ENCODE measurements at places on chromosomes 11 and 22.

- no peak for DNase-seq
Observed at GRCh38 chr11:36214976-36215692, 74.1 kb downstream of the COMMD9 start.

- DNase-seq = peak; percentile 30
Observed at GRCh38 chr22:25334162-25334490, 114.7 kb downstream of the CRYBB2 start.

GRCh38 chr11:80843266-80843974 lies 1402.6 kb upstream of the TENM4 start:
- no peak for DNase-seq

GRCh38 chr11:119121811-119122124 lies 388 bp downstream of the HINFP start:
- no peak for DNase-seq

- no peak for DNase-seq
Observed at GRCh38 chr11:95652002-95652472, 137.5 kb downstream of the FAM76B start.

- no peak for DNase-seq
Observed at GRCh38 chr22:31162015-31162765, 2.2 kb downstream of the RNF185 start.

DNA sequence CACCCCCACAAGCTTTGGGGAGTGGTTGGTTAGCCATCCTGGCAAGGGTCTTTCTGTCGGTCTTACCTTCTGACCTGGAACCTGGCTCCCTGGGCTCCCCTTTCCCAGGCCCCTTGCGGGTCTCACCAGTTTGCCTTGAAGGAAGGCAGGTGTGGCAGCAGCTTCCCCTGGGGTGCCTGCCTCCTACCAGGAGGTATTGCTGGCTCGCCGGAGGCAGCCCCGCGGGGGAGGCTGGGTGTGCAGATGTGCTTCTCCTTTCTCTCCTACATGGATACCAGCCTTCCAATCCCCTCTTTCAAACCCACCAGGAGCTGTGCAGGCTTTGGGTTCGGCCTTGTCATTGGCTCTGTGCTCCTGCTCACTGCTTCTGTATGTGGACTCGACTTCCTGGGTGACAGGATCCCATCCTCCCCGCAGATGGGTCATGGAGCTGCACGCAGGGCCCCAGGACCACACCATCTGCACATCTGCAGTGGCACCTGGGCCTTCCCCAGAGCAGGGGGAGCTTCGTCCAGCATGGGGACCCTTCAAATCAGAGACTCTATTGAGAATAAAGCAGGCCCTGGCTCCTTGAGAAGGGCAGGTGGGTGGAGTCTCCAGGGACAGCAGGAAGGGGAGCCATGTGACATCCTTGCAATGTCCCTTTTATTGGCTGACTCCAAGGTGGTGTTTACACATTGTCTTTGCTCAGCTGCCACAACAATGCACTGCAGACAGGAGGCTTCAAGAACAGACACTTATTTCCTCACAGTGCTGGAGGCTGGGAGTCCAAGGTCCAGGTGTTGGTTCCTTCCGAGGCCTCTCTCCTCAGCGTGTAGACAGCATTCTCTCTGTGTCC lies 592.0 kb downstream of the BRD1 start:
- no peak for DNase-seq

GRCh38 chr11:103906291-103906867 lies 130.1 kb upstream of the DDI1 start:
- DNase-seq = no peak

DNA sequence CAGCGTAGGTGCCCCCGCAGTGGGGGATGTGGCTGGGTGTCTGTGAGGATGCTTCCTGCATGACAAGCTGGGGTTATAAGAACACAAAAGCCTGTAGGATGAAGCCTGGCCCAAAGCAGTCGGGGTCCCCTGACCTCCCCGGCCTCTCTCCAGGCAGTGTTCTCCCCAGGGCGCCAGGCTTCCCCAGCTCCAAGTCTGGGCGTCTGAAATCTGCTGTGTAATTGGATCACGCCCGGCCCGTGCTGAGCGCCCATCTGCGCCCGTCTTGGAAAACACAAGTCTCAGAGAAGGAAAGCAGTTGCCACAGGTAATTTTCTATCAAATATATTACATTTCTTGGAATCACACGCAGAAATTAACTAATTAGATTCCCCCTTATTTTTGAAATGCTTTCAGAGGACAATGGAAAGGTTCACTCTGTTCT lies 233.3 kb downstream of the CTTN start:
- no peak for DNase-seq

DNA sequence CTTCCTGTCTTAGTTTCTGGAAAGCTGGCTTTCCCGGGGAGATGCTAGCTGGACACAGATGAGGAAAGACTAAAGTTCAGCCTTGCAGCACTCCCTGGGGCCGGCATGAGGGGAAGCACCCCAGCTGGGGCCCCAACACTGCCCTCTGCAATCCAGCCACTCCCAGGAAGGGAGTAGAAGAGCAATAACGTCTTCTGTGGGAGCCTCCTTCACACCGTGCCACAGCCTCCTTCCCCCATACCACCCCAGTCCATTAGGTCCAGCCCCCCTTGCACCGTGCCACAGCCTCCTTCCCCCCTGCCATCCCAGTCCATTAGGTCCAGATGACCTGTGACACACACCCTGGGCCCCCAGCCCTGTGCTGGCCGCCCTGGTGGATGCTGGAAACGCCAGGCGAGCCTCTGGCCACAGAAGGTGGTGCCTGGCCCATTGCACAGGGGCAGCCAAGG lies 44.1 kb upstream of the PRDM11 start:
- DNase-seq = no peak

GRCh38 chr22:22376352-22376706 lies 131.7 kb downstream of the VPREB1 start:
- DNase-seq = no peak

- DNase-seq = no peak
Observed at GRCh38 chr11:68734111-68734510, 17.2 kb downstream of the TESMIN start.

DNA sequence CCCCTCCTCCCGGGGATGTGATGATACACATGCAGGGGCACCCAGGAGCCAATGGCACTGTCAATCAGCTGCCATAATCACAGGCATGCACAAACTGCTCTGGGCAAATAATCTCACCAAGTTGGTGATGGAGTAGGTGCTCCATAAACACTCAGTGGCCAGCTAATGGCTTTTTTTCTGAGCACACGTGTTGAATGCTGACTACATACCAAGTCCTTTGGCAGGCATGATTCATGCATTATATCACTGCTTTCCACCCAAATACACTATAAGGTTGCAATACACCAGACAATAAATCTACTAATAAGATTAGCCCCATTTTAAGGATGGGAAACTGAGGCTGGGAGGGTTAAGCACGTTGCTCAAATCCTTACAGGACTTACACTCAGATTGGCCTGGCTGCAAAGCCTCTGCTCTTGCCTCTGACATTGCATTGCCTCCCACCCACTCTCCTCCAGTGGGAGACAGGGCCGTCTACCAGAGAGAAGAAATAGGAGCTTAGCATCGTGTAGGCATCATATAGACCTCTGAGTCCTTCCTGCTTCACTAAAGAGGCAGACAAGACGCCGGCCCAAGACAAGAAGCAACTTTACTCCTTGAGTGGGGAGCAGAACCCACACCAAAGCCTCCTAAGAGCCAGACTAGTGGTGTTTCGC lies 32.7 kb upstream of the ACCSL start:
- no peak for DNase-seq

DNA sequence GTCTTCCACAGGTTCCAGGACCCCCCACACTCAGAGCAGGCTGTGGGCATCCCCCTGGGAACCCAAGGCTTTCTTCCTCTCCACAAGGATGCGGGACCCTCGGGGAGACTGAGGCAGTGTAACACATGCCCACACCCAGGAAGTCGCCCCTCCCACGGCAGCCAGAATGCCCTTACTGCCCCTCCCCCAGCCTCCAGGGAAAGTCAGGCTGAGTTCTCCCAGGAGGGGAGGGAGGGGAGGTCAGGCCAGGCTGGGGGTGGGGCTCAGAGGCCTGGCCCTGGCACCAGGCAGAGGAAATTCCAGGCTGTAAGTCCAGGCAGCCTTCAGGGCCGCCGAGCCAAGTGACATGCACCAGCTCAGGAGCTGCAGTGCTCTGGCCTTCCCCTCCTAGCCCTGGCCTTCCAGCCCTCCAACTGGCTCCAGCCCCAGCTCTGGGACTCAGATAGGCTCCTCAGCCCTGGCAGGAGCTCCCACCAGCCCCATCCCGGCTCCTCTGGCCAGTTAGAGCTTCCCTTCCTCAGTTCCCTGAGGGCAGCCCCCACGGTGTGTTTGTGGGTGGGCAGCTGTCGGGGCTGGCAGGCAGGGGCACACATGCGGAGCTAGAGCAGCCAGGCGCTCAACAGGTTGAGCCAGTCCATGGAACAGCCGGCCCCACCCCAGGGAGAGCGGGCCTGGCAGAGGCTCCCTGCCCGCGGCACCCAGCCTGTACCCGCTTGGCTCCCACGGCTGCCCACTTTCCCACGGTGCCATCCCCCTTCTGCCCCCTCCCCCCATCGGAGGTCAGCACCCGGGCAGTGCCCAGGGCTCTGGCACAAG lies 3.6 kb downstream of the BCL9L start:
- DNase-seq = no peak

GRCh38 chr11:95589893-95590612 lies 199.5 kb downstream of the FAM76B start:
- no peak for DNase-seq

DNA sequence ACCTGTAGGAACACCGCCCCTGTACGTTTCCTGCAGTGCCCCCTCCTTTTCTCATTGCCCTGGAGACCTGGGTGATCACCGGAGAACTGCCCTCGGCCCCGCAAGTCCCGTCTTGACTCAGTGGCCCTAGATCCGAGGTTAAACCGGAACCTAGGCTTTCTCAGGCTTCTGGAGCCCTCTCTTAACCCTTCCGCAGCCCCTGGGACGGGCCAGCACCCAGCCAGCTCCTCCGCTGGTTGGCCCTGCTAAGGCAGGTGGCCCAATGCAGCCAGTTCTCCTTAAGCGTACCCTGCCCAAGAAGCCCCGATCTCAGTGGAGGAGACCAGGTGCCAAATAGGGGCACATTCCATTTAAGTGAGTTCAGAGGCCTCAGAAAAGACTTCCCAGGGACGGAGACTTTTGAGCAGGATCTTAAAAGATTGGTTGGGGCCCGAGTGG lies 776 bp downstream of the NLRX1 start:
- peak; percentile 17 for DNase-seq

GRCh38 chr22:47802421-47802820 lies 1040.0 kb downstream of the TBC1D22A start:
- no peak for DNase-seq

GRCh38 chr11:118953265-118953664 lies 2.8 kb upstream of the UPK2 start:
- DNase-seq = no peak

DNA sequence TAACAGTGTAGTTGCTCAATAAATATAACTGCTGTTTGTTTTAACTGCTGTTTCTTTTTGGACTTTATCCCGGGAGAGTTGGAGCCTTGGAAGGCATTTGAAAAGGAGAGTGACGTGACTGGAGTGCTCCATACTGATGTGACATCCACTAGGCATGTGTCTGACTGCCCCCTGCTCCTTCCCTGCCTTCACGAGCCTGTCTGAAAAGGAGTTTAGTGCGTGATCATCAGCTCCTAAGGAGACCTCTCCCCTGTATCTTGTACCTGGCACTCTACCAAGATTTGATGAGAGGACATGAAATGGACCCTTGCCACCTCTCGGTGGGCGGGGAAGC lies 22.9 kb downstream of the ZBTB16 start:
- no peak for DNase-seq

GRCh38 chr11:60700689-60701468 lies 1.5 kb downstream of the MS4A8 start:
- no peak for DNase-seq

DNA sequence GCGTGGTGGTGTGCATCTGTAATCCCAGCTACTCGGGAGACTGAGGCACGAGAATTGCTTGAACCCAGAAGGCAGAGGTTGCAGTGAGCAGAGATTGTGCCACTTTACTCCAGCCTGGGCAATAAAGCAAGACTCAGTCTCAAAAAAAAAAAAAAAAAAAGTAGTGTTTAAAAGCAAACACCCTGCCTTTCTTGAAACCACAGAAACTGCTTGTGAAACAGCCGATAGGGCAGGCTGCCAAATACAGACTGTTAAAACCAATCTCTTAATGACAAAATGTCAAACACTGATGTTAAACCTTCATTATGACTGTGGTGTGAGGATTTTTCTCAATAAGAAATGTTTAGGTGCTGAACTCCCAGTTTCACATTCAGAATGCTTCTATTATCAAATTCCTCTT lies 27.3 kb downstream of the MARK2 start:
- peak; percentile 71 for DNase-seq

GRCh38 chr11:79083352-79083751 lies 357.5 kb downstream of the TENM4 start:
- no peak for DNase-seq

- DNase-seq = no peak
Observed at GRCh38 chr22:33459137-33459536, 401.0 kb upstream of the SYN3 start.

GRCh38 chr11:27058456-27058855 lies 17.8 kb downstream of the BBOX1 start:
- DNase-seq = no peak

DNA sequence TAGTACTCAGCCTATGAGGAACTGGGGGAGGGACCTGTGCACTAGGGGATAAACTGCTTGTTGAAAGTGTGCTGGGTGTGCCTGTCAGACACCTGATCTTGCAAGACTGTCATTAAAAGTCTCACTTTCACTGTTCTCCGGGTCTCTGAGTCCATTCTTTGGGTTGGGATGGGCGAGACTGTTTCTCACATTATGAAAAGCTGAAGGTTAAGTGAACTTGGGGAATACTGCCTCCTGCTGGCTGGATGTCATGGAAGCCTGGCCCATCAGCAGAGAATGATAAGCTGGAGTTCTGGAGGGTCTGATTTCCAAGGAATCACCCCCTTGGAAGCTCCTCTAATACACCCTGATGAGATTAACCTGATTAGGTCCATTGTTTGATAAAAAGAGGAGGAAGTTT lies 9.0 kb upstream of the VPREB1 start:
- DNase-seq = peak; percentile 36

GRCh38 chr11:62671236-62671607 lies 251 bp upstream of the UQCC3 start:
- no peak for DNase-seq

DNA sequence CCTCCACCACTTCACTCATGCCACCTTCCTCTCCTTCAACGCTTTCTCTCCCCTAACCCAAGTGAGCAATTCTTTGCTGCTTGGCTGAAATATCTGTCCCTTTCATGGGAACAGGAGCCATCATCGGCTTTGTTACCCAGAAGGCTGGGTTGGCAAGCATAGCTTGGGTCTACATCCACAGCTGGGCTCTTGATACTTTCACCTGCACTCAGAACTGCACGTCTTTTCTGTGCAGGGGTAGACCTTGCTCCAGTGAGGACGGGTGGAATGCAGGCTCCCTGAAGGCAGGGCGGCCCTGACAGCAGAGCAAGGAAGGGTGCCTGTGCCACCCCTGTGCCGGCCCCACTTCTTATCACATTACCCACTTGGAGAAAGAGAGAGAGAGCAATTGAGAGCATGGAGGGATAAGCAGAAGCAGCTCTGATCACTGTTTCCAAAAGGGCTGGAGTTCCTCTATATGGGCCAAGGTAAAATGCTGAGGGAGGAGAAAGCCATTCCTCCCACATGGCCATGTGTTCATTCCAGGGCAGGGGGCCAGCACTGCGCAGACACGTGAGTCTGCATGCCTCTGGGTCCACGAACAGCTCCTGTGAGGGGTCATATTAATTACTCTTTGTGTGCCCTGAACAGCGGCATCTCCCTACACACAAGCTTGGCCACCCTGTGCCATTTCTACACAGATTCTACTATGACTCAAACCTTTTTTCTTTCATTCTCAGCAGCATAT lies 181.8 kb downstream of the BUD13 start:
- no peak for DNase-seq

- DNase-seq = no peak
Observed at GRCh38 chr22:25134028-25134427, 65.6 kb upstream of the CRYBB3 start.
